ENCODE measurements at places on chromosomes 5 and 9. TPM values are rescaled to one million over a fixed set of nuclear protein-coding genes. Genes with fewer than 3 reads are reported as not detected.

ZDHHC12 gene
- 26.9 TPM for total RNA-seq

ZBED3 gene
- total RNA-seq = 2.0 TPM

PCDHB16 gene
- total RNA-seq = 0.63 TPM

MTX3 gene
- total RNA-seq = 2.1 TPM

CLIC3 gene
- not detected for total RNA-seq

VDAC1 gene
- 317 TPM for total RNA-seq

LRRC19 gene
- total RNA-seq = not detected

PCDH1 gene
- 196 TPM for total RNA-seq

SOX30 gene
- not detected for total RNA-seq

IGFBPL1 gene
- 0.25 TPM for total RNA-seq

CMYA5 gene
- total RNA-seq = not detected

FBP2 gene
- not detected for total RNA-seq

TDRD7 gene
- total RNA-seq = 21.5 TPM

GPR150 gene
- total RNA-seq = not detected

C9orf153 gene
- total RNA-seq = not detected

DCANP1 gene
- not detected for total RNA-seq

TAS2R1 gene
- total RNA-seq = not detected

CDC20B gene
- not detected for total RNA-seq

PKD2L2 gene
- total RNA-seq = not detected

SEMA5A gene
- total RNA-seq = 0.31 TPM

SPINK14 gene
- not detected for total RNA-seq

GARIN3 gene
- total RNA-seq = not detected

SHISAL2B gene
- total RNA-seq = not detected

GMCL2 gene
- total RNA-seq = not detected

TRIM36 gene
- 0.49 TPM for total RNA-seq

PCDHAC2 gene
- total RNA-seq = 0.32 TPM
